ENCODE measurements at places on chromosomes 4 and X.

- peak; percentile 68 for DNase-seq
Measured at GRCh38 chr4:146255463-146255862, 41.1 kb downstream of the REELD1 start.

DNA sequence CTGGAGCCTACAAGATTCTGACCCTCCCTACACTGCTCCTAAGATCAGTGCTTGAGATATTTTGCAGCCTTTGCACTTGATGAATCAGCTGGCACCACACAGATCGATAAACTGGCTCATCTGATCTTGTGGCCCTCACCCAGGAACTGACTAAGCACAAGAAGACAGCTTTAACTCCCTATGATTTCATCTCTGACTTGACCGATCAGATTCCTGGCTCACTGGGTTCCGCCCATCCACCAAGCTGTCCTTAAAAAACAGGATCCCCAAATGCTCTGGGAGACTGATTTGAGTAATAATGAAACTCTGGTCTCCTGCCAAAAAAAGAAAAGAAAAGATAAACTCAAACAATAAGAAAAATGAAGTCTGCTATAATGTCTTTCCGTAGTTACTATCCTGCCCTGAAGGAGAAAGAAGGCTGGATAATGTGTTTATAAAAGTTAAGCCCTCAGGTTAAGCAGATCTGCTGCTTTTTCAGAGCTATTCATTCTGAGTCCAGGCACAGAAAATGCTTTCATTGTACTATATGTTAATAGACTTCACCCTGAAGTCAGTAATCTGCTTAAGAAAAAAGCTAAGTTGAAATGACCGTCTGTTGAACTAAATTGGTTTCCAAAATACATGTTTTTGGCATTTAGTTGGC is 795.2 kb downstream of the TRIML1 start:
- DNase-seq = peak; percentile 13

- DNase-seq = no peak
Measured at GRCh38 chrX:118353081-118353850, 7.4 kb downstream of the WDR44 start.

- no peak for DNase-seq
Measured at GRCh38 chrX:50430917-50431575, 39.6 kb downstream of the DGKK start.

DNA sequence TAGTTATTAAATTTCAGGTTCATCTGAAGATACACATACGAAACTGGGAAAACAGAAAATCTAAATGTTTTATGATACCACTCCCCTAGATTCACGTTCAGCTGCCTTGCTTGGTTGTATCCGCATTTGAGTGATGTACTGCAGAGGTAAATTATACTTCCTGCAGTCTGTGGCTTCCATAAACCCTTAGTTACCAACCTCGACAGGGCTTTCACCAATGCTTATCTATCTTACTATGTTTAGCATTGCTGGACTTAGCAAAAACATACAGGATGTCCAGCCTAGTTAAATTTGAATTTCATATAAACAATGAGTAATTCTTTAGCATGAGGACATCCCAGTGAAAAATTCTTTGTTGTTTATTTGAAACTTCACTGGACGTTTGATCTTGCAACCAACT is 108.8 kb downstream of the TMA16 start:
- DNase-seq = no peak

DNA sequence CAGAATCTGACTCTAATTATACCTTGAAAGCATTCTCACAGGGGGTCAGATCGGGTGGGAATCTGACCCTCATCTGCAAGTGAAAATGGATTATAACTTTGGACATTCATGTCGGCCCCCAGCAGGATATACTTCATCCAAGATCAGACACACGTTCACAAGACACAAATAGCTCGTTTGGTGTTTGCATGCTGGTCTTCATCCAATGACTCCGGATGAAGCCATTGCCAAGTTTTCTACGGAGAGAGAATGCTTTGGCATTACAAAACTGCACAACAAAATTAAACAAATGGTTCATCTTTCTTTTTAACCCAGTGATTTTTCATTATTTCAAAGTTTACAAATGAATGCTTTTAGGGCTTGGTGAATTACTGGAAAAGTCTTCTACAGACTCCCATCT is 105.5 kb downstream of the MID1 start:
- DNase-seq = peak; percentile 15

DNA sequence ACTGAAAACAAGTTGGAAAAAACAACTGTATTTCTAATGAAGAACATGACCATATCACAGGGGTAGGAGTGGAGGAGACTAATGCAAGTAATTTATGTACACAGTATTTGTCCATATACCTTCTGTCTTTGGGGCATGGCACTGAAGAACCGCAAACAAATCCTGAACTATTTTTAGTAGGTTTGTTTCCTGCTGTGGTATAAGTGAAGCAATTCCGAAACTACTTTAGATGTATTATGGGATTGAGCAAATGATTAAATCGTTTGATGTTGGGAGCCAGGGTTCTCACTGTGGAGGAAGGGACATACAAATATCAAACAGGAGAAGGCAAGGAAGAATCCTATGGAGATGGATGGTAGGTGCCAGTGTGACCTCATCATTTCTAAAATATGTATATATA is 18.9 kb upstream of the SH3KBP1 start:
- no peak for DNase-seq

GRCh38 chrX:124540474-124540873 is 194.1 kb downstream of the SH2D1A start:
- DNase-seq = no peak

DNA sequence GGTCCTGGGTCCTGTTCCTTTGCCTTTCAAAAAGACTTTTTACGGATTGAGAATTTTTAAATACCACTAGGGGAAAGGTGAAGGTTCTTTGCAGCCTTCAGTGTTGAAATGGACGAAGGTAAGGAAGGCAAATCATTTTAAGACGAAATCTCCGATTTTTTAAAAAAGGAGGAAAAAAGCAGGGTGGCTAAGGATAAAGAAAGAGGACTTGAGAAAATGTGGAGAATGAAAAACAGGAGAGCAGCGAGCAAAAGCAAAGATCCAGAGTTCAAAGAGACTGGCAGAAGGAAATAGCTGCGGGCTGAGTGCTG is 314 bp downstream of the EPHA5 start:
- DNase-seq = no peak

Data from GM03348 (cell line).